NCI-H1436 (cell line): ENCODE measurements at places on chromosomes 1 and 21.
A peak's percentile ranks its signal among the peaks of the same experiment; 100 is the strongest.

DNA sequence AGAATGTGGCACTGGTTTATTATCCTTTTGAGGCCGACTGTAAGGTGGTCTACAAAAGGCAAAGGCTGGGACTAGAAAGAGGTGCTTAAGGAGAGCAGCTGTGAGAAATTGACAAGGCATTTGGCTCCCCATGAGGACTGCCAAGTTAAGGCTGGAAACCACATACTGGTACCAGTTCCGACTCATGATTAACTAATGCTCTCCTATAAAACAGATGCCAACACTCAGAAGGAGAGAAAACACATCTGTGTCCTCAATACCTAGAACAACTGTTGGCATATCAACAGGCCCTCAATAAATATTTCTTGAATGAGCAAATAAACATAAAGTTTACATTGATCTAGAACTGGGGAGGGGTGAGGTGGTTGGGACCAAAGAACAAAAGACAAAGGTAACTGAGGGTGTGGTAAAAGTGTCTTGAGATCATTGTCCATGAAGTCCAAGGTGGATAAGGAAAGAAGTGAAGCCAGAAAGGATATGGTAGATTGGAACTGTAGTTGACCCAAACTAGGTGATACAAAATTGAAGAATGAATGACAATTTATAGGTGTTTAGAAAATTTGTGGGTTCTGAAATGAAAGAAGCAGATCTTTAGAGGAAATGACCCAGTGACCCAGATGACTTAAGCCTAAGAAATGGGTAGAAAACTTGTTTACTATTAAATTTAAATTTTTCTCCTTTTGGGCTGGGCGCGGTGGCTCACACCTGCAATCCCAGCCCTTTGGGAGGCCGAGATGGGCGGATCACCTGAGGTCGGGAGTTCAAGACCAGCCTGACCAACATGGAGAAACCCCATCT, 16.9 kb upstream of the MCL1 start:
- no peak for DNase-seq

GRCh38 chr1:45097944-45098343, 85.9 kb downstream of the UROD start:
- no peak for DNase-seq

DNA sequence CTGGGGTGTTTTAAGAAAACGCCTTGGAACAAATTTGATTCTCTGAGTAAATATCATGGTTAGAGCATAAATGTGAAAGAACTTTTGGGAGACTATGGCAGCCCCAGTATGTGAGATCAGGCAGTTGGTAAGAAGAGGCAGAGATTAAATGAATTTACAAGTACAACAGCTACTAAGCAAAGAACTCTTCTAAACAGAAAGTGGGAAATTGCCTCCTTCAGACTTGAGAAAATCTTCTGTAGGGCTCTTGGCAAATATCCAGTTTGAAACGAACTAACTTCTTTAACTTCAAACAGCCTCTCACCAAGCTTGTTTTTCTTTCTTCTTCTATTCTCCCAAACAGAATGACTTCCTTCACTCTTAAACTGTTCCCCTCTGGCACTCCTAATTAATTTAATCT, 337.7 kb downstream of the SIPA1L2 start:
- no peak for DNase-seq

- no peak for DNase-seq
Measured at GRCh38 chr1:196684476-196684875, 32.6 kb downstream of the CFH start.

GRCh38 chr1:167462341-167462740, 56.0 kb downstream of the CD247 start:
- no peak for DNase-seq

DNA sequence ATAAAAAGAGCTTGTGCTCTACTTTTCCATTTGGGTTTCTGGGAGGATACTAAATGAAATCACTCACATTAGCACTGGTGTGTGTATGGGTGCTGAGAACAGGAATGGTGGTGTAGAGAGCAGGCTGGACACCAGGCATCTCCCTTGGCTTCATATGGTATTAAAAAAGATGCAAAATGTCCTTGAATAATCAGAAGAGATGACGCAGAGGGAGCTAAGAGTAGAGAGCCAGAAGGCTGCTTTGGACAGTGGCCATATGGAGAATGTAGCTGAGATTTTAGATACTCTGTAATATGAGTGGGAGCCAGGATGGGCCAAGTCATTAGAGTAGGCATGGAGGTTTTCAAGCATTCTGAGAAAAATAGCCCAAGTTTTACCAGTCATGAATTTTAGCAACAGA, 112.3 kb upstream of the ZRANB2 start:
- DNase-seq = no peak

- DNase-seq = no peak
Measured at GRCh38 chr1:7331926-7332535, 439.1 kb upstream of the VAMP3 start.

DNA sequence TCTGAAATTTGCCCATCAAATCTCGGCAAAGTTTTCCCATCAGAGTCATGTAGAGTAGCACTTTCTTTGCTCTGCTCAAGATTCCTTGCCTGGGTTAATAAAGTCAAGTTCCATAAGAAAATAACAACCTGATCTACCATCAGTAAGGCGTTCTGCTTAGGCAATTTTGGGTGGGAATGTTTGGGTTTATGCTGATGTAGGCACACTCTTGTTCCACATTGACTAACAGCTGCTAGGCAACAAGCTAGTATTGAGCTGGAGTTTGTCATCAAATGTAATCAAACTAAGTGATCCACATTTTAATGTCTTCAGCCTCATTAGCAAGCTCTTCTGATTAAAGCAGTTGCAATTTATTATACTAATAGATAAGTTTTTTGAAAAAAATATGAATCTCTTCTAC, 12.1 kb upstream of the HMCN1 start:
- no peak for DNase-seq

- DNase-seq = no peak
Measured at GRCh38 chr1:173149887-173150286, 57.2 kb downstream of the TNFSF4 start.

GRCh38 chr21:17607684-17608083, 5.0 kb downstream of the BTG3 start:
- DNase-seq = no peak

DNA sequence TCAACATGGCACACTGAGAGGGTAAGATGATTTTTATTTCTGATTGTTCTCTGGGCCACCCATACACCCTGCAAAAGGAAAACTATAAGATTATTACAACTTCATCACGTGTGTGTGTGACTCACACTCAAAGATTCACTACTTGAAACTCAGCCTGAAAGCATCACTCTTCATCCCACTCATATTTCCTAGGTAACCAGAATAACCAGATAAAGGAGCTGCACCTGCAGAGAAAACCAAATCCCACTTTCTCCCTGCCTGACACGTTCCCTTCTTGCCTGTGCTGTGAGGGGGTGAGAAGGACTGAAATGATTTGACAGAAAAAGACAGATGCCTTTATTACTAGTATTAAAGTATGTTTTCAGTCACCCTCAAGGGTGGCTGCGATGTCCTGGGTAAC, 131.6 kb downstream of the TGFBR3 start:
- no peak for DNase-seq

DNA sequence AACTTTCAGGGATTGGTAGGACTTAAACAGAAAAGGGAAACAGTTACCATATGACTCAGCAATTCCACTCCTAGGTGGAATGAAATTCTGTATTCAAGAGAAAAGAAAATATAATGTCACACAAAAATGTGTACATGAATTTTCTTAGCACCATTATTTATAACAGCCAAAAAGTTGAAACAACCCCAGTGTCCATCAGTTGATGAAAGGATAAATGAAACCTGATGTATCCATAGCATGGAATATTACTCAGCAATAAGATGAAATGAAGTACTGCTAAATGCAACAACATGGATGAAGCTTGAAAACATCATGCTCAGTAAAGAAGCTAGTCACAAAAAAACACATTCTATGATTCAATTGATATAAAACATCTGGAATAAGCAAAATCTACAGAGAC, 15.5 kb downstream of the EEIG2 start:
- no peak for DNase-seq

- no peak for DNase-seq
Measured at GRCh38 chr1:158285756-158286241, 3.9 kb upstream of the CD1C start.

DNA sequence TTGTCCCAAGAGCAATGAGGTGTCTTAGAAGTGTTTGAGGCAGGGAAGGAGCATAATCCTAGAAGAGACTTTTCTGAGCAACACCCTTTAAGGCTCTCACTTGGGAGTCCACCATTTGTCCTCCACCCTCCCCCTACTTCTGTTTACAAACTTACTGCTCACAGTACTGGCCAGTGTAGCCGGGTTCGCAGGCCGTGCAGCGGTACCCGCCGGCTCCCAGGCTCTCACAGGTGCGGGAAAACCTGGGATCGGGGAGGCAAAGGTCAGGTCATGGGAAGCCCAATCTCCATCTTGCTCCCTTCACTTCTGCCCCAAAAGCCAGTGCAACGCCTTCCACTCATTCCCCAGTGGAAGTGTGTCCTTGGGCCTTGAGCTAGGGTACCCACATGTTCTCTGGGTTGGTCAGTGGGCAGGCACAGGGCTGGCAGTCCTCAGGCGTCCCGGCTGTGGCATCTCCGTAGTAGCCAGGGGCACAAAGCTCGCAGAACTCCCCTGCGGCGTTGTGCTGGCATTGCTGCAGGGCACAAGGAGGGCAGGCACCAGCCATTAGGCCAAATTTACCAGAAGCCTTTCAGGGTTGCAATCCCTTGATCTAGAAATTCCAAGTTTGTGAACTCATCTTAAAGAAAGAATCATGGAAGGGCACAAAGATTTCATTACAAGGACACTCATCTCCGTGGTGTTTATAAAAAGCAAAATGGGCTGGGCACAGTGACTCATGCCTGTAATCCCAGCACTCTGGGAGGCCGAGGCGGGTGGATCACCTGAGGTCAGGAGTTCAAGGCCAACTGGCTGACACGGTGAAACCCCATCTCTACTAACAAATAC, 49.8 kb downstream of the LDLRAD2 start:
- no peak for DNase-seq

DNA sequence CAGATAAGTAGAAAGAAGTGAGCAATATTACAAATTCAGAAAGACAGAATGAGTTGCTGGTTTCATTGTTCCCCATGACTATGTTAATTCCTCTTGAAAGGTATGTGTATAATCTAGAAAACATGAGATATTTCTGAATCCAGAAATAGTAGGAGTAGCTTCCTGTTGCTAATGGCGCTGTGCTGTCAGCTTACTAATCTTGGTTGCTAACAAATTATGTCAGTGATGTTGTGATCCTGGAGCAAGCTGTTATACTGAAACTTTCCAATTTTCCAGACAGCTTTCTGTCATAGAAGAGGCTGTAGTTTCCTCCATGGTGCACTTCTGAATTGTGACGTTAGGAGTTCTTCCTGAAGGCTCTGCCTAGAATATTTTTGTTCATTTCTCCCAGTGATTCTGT, 372.3 kb downstream of the USP25 start:
- no peak for DNase-seq

DNA sequence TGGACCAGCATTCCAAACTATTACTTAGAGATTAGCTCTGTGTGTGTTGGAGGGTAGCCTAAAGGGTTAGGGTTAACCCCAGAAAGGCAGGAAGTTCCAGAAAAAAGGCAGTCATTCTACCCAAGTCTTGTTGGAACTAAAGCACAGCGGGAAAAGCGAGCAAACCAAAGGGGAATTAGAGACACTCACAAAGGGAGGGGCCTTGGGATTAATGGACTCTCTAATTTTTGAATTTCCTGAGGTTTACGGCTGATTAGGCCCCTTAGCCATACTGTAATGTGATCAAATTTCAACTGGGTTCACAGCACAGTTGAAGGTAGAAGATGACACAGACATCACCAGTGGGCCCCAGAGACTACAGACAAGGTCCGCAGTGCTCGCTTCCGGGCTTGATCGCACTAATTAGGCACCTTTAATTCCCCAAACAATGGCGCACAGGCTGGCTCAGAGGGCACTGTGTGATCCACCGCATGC, 28.3 kb downstream of the CAPZB start:
- DNase-seq = peak; percentile 22

GRCh38 chr1:211183747-211184313, 49.9 kb upstream of the KCNH1 start:
- no peak for DNase-seq
